ENCODE measurements at places on chromosomes 5 and 9. TPM values are rescaled to one million over a fixed set of nuclear protein-coding genes. Genes with fewer than 3 reads are reported as not detected.

DNA sequence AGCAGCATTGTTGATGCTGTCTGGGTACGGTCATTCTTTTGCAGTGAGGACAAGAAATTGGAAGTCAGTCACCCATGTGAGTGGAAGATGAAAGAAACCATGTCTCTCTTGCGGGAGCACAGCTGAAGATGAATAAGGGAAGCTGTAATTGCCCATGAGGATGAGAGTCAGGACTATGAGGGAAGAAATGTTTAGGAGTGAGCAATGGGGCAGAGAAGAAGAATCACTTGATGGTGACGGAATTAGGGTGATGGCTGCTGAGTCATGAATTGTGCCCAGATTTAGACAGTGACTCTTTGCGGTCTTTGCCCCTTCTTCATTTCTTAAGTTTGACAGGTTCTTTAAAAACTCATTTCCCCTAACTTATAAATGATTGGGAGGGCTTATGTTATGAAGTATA is 183.3 kb downstream of the MAST4 start:
- no peaks in the 10 kb centered on the region for H3K27me3 ChIP-seq
- H3K27ac ChIP-seq, result no peak overlapping the region
- no peaks in the 10 kb centered on the region for H3K4me1 ChIP-seq
- no peak for DNase-seq
- H3K36me3 ChIP-seq, result no peaks in the 10 kb centered on the region

DNA sequence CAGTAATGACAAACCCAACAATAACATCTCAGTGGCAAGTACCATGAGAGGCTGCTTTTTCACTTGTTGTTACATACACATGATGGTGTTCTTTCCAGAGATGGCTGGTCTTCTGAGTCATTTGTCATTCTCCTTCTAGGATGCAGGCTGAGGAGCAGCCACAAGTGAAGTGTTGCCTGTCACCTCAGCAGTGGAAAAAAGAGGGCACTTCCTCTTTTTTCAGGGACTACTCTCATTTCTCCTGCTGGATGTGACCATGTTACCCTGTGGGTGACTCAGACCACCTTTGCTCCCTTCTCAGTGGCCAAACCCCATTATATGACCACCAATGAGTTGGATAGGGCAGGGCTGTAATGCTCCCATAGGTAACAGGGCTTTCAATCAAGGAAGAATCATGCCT is 587.0 kb upstream of the ADAMTS16 start:
- H3K4me3 ChIP-seq, result no peak overlapping the region
- H3K36me3 ChIP-seq, result no peaks in the 10 kb centered on the region
- DNase-seq, result no peak

DNA sequence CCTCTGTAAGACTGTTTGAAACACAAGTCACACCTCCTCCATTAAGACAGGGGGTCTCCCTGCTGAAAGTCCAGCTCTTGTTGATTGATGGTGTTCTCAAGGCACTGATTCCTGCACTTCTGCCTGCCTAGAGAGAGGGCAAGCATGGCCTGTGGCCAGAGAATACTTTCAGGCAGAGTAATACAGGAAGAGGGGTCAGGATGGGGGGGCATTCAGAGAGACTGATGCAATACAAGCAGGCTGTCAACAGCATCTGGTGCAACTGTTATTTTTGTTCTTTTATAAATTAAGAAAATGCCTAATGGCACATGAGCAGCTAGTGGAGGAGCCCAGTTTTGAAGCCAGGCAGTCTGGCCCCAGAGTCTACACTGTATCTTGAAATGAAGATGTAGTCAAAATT is 302.2 kb downstream of the DIRAS2 start:
- H3K36me3 ChIP-seq, result no peaks in the 10 kb centered on the region
- no peak overlapping the region for H3K4me3 ChIP-seq

DNA sequence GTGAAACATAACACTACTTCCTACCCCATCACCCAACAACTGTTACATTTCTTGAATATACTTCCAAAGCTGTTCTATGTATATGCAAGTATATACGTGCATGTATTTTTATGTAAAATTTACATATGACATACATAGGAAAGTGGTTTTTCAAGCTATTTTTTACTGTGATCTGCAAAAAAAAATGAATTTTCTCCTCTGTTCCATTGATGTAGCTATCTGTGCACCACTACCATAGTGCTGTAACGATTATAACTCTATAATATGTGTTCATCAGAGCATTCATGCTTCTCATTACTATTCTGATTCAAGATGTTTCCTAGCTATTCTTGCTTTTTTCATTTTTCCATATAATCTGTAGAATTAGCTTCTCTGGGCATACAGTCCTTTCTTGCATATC is 164.0 kb downstream of the DEPDC1B start:
- no peaks in the 10 kb centered on the region for H3K27me3 ChIP-seq
- no peak overlapping the region for H3K4me3 ChIP-seq
- no peak for DNase-seq
- H3K4me1 ChIP-seq, result no peaks in the 10 kb centered on the region
- H3K27ac ChIP-seq, result no peak overlapping the region
- no peaks in the 10 kb centered on the region for H3K36me3 ChIP-seq

GRCh38 chr9:108755979-108756378 is 99.8 kb downstream of the ACTL7B start:
- H3K27me3 ChIP-seq, result no peaks in the 10 kb centered on the region
- no peaks in the 10 kb centered on the region for H3K36me3 ChIP-seq
- no peak overlapping the region for H3K27ac ChIP-seq
- no peak for DNase-seq
- no peaks in the 10 kb centered on the region for H3K4me1 ChIP-seq
- H3K4me3 ChIP-seq, result no peak overlapping the region

- no peak for DNase-seq
- no peak overlapping the region for H3K27ac ChIP-seq
- H3K4me3 ChIP-seq, result no peak overlapping the region
- no peaks in the 10 kb centered on the region for H3K27me3 ChIP-seq
These were observed 38.1 kb upstream of the ISL1 start for GRCh38 chr5:51345106-51345505.

DNA sequence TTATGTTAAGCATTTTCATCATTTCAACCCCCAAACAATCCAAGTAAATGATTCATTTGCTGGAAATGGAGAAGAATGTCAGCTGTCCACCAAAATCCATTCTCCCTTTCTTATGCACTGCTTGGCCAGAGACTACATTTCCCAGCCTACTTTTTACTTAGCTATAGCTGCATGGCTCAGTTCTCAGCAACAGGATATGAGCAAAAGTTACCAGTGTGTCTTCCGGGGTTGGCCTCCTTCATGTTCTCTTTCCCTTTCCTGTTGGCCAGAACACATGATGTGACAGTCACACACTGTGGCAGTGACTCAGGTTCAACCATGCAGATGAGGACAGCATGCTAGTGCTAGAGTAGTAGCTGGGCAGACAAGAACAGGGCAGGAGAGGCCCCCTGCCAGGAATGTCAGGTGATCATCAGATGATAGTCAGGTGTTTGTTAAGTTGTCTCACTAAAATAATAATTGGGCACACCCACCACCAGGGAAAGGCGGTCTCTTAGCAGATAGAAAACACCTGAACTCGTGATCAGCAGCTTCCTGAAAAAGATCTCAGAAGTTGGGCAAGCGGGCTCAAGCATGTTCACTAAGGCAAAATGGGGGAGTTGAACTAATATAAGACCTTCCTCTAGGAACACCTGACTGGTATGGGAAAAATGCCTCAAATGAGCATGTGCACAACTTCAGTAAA is 12.2 kb downstream of the GPR150 start:
- peak; percentile 92 for DNase-seq
- peaks cover 31% of the 10 kb centered on the region for H3K4me1 ChIP-seq
- no peaks in the 10 kb centered on the region for H3K27me3 ChIP-seq
- H3K36me3 ChIP-seq, result no peaks in the 10 kb centered on the region
- H3K4me3 ChIP-seq, result no peak overlapping the region

GRCh38 chr9:123941524-123942070 is 11.7 kb upstream of the DENND1A start:
- peaks cover 6% of the 10 kb centered on the region for H3K27me3 ChIP-seq
- H3K27ac ChIP-seq, result no peak overlapping the region
- no peak overlapping the region for H3K4me3 ChIP-seq
- H3K36me3 ChIP-seq, result no peaks in the 10 kb centered on the region
- no peak for DNase-seq
- peaks cover 9% of the 10 kb centered on the region for H3K4me1 ChIP-seq

DNA sequence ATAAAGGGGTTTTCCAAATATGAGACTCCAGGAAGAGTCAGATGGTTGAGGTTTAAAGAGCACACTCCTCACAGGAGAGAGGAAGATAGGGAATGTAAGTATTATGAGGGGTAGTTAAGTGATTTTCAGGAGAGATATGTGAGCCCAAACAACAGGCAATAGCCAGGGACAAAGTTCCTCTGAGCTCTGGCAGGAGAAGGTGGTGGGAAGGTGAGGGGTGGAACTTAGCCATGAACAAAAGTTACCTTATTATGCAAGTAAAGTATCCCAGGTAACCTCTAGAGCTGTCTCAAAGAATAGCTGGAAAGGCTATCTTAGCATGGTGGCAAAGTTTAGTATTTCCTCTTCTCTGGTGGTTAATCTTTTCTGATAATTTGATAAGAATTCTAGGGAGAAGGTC is 450.5 kb upstream of the PTPRD start:
- no peaks in the 10 kb centered on the region for H3K36me3 ChIP-seq
- H3K27ac ChIP-seq, result no peak overlapping the region
- no peaks in the 10 kb centered on the region for H3K4me1 ChIP-seq
- DNase-seq, result peak; percentile 14
- no peak overlapping the region for H3K4me3 ChIP-seq
- H3K27me3 ChIP-seq, result no peaks in the 10 kb centered on the region

- no peaks in the 10 kb centered on the region for H3K36me3 ChIP-seq
- no peak for DNase-seq
- no peak overlapping the region for H3K4me3 ChIP-seq
- no peaks in the 10 kb centered on the region for H3K4me1 ChIP-seq
- peaks cover 7% of the 10 kb centered on the region for H3K27me3 ChIP-seq
These were observed 94.2 kb upstream of the ZNF618 start for GRCh38 chr9:113781896-113782295.

DNA sequence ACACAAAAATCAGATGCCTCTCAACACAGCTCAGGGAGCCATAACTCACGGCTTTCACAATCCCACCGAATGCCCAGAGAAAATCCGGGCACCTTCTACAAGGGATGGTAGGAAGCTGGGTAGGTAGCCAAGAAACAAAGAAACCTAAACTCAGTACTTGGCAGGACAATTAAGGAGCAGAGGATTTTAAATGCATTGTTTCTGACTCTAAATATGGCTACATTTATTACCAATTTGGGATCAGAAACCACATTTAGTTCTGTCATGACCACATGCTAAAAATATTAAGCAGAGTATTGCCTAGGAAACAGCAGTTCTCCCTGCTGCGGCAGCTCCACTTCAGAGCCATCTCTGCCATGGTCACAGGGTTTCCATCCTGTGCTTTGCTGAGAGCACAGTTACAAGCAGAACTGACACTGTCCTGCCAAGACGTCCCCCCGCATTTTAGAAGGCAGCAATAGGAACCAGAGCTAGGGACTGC is 57.5 kb downstream of the SIL1 start:
- no peaks in the 10 kb centered on the region for H3K27me3 ChIP-seq
- H3K4me3 ChIP-seq, result no peak overlapping the region
- H3K36me3 ChIP-seq, result no peaks in the 10 kb centered on the region
- no peaks in the 10 kb centered on the region for H3K4me1 ChIP-seq
- no peak overlapping the region for H3K27ac ChIP-seq
- DNase-seq, result no peak

GRCh38 chr5:36755920-36756488 is 120.6 kb upstream of the NIPBL start:
- peak overlapping the region; percentile 80 for H3K27ac ChIP-seq
- no peak overlapping the region for H3K4me3 ChIP-seq
- peaks cover 25% of the 10 kb centered on the region for H3K4me1 ChIP-seq
- H3K36me3 ChIP-seq, result no peaks in the 10 kb centered on the region

- no peak overlapping the region for H3K4me3 ChIP-seq
- H3K4me1 ChIP-seq, result peaks cover 3% of the 10 kb centered on the region
- no peak overlapping the region for H3K27ac ChIP-seq
- no peak for DNase-seq
- H3K27me3 ChIP-seq, result no peaks in the 10 kb centered on the region
- no peaks in the 10 kb centered on the region for H3K36me3 ChIP-seq
These were observed 33.7 kb downstream of the ADAMTS2 start for GRCh38 chr5:179311581-179311980.

GRCh38 chr9:32590898-32591297 is 17.9 kb upstream of the NDUFB6 start:
- H3K27me3 ChIP-seq, result no peaks in the 10 kb centered on the region
- no peak overlapping the region for H3K27ac ChIP-seq
- H3K36me3 ChIP-seq, result no peaks in the 10 kb centered on the region
- H3K4me3 ChIP-seq, result no peak overlapping the region
- no peak for DNase-seq

DNA sequence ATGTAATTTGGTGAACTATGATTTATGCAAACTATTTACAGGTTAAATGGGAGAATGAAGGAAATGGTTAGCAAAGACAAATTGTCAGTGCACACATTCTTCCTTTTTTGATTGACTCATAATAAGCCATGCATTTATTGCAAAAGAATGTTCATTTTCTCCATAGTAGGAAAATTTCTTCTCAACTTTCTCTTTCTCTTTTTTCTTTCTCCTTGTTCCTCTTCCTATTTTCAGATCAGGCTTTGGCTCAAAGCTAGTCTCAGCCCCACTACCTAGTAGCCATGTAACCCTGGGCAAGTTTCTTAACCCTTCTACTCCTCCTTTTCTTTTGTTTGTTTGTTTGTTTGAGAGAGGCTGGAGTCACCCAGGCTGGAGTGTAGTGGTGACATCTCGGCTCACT is 156.6 kb downstream of the PIK3R1 start:
- H3K4me3 ChIP-seq, result no peak overlapping the region
- no peak for DNase-seq
- no peak overlapping the region for H3K27ac ChIP-seq
- H3K36me3 ChIP-seq, result no peaks in the 10 kb centered on the region

- H3K36me3 ChIP-seq, result no peaks in the 10 kb centered on the region
- peaks cover 17% of the 10 kb centered on the region for H3K4me1 ChIP-seq
- H3K27me3 ChIP-seq, result peaks cover 10% of the 10 kb centered on the region
These were observed 1.3 kb downstream of the PTCH1 start for GRCh38 chr9:95515272-95516113.

DNA sequence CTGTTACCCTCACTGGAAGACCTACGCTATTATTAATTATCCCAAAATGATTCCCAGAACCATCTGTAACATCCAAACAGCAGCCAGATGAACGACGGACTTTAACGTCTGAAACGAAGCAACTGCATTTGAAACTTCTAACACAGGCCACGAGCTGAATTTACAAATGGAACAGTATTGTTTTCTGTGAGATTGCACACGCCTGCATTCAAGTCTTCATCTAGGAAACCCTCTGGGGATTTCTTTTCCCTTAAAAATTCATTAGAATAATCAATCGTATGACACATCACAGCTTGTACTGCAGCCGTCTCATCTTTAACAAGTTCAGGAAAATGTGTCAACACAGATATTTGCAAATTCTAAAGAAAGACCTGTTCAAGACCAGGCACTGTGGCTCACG is 80.2 kb downstream of the MYO10 start:
- no peak overlapping the region for H3K4me3 ChIP-seq
- peaks cover 3% of the 10 kb centered on the region for H3K4me1 ChIP-seq
- no peak for DNase-seq
- no peaks in the 10 kb centered on the region for H3K27me3 ChIP-seq
- H3K36me3 ChIP-seq, result no peaks in the 10 kb centered on the region
- no peak overlapping the region for H3K27ac ChIP-seq

SEMA4D gene
- polyA plus RNA-seq, result 32.8 TPM

TOMM5 gene
- polyA plus RNA-seq, result 135 TPM

MCCC2 gene
- polyA plus RNA-seq, result 43.0 TPM

IFNA13 gene
- 0.12 TPM for polyA plus RNA-seq

SPINK7 gene
- polyA plus RNA-seq, result 0.06 TPM

KIAA1191 gene
- polyA plus RNA-seq, result 116 TPM

QRFP gene
- 0.36 TPM for polyA plus RNA-seq

NXNL2 gene
- 0.57 TPM for polyA plus RNA-seq

All from large intestine (tissue), 12 donors.